NCI-H446 (cell line): ENCODE measurements at places on chromosomes 4 and X.

DNA sequence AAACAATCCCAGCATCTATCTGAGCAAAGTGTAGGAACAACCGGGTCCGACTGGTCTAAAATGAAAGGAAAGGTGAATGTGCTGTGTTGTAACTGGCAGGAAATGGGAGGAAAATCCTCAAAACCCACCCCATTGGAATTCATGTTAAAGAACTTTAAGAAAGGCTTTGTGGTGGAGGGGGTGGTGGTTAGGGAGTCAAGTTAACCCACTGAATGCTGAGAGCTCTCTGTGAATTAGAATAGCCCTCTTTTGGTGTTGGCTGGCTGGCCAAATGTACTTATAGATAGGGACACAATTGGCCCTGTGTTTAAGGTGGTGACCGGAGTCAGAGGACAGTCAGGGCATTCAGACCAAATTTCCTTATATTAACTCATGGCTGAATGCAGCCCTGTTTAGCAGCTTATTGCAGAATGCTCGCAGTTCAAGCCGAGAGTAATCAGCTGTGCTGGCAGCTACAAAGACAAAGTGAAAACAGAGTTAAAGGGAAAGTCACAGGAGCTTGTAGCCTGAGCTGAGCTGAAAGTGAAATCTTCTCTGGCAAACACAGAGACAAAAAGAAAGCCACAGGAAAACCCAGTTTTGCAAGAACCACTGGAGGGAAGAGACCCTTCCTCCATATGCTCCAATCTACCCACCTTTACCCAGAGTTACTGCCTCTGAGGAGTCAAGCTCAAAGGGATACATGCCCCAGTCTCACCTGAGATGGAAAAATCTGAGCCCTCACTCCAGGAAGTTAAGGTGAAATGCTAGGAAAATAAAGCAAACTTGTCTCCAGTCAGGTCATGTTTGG, 38.5 kb upstream of the UGT2B7 start:
- DNase-seq: no peak

GRCh38 chrX:11555759-11556158, 110.0 kb downstream of the ARHGAP6 start:
- no peak for DNase-seq

GRCh38 chrX:70500826-70501225, 56.2 kb downstream of the DLG3 start:
- DNase-seq: no peak

DNA sequence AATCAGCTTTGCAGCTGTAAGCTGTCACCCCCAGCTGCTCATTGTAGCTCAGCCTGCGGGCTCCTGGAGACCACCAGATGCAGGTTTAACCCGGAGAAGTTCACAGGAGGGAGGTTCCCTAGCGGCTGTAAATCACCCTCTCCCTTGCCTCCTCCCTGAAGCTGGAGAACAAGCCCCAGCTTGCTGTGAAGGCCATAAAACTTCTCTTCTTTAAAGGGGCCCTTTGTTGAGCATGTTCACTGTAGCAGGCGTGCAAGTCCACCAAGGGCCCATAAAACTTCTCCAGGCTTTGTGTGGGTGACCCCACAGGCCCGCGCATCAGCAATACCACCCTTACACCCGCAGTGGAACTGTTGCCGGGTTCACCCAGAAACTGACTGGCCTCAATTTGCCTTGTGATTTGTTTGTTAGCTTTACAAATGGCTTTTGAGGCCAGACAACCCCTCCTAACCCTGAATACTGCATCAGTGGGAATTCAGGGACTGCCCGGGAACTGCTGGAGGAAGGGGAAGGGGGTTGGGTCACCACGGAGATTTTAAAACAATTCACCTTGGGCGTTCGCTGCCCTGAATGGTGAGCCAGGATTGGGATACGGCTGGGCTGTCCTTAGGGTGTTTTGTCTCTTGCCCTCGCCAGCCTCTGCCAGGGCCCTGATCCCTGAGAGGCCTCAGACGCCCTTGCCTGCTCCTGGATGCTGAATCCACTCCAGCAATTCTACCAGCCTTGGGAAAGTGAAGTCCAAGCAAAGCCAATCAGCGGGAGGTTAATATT, 49.5 kb upstream of the ATP6AP2 start:
- no peak for DNase-seq

DNA sequence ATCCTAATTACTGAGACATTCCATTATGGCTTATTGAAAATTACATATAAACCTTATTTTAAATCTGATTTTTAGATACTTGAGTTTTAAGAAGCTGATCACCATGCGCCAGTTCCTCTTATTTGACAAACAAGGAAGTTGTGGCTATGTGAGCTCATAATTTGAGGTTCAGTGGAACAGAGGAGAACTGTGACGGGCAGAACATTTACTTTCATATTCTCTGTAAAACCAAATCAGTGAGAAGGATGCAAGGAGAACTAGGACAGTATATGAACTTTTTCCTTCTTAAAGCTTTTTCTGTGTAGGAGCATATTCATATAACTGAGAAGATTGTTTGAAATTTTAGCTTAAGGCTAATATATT, 25.3 kb downstream of the STIM2 start:
- no peak for DNase-seq

GRCh38 chrX:41718481-41719235, 5.3 kb upstream of the GPR82 start:
- no peak for DNase-seq

DNA sequence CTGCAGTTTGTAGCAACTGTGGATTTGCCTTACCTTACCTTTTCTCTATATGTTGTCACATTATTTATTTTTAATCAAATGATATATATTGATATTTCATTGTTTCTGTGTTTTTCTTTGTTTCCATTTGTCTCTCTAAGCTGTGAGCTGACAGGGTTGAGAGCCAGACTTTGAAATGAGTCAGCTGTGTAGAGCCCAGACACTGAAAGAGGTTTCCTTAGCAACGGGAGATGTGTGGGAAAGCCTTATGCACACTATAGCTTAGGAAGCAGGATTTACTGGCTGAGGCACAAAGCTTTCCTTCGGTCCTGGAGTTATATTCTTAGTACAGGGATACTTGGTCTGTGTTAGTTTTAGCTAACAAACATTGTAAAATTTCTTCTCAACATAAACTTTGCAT, 192.2 kb downstream of the FGF13 start:
- DNase-seq: no peak

DNA sequence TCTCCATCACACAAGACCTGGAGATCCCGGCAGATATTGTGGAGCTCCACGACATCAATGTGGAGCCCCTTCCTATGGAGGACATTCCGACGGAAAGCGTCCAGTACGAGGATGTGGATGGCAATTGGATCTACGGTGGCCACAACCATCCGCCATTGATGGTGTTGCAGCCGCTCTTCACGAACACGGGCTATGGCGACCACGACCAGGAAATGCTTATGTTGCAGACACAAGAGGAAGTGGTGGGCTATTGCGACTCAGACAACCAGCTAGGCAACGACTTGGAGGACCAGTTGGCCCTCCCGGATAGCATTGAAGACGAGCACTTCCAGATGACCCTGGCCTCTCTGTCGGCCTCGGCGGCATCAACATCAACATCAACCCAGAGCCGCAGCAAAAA, 717 bp downstream of the YY2 start:
- no peak for DNase-seq

DNA sequence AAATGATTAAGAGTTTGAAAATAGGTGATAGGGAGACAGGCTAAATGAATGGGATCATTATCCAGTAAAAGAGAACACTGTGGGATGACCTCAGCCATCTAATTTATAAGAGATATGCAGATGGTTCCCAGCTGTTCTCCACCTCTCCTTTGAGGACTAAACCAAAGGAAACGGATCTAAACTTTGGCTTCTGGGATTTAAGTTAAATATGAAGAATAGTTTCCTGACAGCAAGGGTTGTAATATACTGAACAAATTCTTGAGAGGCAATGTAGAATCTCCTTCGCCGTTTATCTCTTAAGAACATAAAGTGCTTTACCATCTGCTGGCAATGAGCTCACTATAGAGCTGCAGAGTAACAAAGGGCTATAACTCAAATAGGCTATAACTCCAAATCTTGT, 35.4 kb upstream of the HPGDS start:
- no peak for DNase-seq

- no peak for DNase-seq
These were observed 493.7 kb downstream of the MAGEE1 start for GRCh38 chrX:76921176-76921575.

- no peak for DNase-seq
These were observed 7.2 kb downstream of the IRAK1 start for GRCh38 chrX:154012336-154012991.

GRCh38 chr4:74426101-74426500, 18.8 kb upstream of the AREG start:
- no peak for DNase-seq

DNA sequence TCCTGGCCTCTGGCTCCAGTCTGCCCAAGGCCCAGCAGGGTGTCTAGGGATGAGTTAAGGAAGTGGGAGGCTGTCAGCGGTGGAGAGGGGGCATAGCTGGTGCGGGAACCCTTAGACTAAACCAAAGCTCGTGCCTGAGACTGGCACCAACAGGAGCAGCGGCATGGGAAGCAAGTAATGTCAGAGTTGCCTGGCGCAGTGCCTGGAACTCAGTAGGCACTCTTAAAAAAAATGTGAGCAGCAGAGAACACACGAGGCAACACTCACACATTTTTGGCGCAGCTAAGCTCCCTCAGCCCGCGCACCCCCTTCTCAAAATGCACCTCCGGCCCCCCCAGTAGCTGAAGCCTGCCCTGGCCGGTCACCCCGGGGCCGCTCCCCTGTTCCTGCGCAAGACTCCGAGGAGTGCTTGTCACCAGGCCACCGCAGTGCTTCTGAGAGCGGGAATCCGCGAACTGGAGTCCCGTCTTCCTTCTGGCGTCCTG, 583 bp downstream of the GABRE start:
- no peak for DNase-seq

DNA sequence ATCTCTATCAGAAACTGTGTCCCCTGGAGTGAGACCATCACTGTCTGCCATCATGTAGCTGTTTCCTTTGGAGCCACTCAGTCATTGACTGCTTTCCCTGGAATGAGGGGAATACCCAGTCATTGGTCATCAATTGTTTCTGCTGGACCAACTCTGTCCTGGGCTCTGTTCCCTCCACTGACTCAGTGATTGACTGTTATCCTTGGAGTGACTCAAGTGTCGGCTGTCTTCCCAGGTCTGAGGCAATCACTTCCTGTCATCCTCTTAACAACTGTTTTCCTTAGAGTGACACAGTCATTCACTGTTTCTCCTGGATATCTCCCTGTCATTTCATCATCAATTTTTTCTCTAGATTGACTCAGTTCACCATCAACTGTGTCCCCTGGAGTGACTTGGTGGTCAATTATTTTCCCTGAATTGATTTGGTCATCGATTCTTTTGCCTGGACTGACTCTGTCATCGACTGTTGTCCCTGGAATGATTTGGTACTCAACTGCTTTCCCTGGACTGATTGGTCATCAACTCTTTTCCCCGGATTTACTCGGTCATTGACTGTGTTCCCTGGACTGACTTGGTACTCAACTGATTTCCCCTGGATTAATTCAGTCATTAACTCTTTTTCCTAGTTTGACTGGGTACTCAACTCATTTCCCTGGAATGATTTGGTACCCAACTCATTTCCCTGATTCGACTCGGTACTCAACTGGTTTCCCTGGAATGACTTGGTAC, 327.9 kb upstream of the VCX start:
- no peak for DNase-seq

DNA sequence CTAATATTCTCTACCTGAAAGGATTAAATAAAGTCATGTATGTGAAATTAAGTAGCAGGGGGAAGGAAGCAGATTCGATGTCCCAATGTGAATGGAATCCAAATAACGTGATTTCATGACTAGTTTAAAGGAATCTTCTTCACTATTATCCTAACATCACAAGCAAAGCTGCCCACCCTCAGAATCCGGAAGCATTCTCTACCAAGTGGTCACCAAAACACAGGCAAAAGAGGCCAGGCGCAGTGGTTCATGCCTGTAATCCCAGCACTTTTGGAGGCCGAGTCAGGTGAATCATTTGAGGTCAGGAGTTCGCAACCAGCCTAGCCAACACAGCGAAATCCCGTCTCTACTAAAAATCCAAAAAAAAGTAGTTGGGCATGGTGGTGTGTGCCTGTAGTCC, 212.9 kb downstream of the LDB2 start:
- no peak for DNase-seq

GRCh38 chrX:71282514-71283402, 677 bp upstream of the NONO start:
- DNase-seq: no peak

DNA sequence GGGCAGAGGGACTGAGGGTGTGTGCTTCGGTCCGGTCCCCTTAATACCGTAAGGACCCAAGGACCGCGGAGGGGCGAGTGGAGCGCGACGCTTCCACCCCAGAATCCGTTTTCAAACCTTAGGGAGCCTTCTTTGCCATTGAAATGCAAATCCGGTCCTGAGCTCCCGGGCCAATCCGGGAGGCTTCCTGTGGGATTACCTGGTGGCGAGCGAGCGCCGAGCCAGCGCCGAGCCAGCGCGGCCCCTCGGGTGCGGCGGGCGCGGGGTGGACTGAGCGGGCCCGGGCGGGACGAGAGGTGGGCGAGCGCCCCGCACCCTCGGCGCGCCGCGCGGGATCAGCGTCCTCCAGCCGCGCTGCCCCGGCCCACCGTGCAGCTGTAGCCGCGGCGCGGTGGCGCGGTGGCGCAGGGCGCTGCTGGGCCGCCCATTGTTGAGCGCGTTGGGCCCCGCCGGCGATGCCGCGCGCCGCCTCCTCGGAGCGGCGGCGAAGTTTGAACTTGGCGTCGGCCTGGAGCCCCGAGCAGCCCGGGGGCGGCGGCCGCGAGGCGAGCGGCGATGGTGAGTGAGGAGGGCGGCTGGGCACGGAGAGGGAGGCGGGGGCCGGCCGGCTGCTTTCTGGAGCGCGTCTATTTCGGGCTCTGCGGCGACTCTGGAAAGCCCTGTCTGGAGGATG, 208.7 kb downstream of the SOWAHB start:
- no peak for DNase-seq
